ENCODE measurements at places on chromosomes 4 and X. TPM values are rescaled to one million over a fixed set of nuclear protein-coding genes. Genes with fewer than 3 reads are reported as not detected.

DNA sequence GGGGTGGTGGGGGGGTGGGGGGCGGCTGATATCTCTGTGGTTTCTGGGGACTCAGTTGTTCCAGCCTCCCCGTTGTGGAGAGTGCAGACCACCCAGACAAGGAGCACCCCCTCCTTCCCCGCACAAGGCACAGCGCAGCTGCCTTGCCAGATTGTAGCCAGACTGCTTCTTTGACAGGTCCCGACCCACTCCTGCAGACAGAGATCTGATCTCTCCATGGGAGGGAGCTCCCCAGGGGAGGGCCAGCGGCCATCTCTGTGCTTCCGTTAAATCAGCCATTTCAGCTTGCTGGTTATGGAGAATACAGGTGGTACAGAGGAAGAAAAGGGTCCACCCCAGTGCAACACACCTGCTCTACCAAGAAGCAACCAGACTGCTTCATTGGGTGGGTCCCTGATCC is 80.8 kb downstream of the FGF16 start:
- no peak for DNase-seq

DNA sequence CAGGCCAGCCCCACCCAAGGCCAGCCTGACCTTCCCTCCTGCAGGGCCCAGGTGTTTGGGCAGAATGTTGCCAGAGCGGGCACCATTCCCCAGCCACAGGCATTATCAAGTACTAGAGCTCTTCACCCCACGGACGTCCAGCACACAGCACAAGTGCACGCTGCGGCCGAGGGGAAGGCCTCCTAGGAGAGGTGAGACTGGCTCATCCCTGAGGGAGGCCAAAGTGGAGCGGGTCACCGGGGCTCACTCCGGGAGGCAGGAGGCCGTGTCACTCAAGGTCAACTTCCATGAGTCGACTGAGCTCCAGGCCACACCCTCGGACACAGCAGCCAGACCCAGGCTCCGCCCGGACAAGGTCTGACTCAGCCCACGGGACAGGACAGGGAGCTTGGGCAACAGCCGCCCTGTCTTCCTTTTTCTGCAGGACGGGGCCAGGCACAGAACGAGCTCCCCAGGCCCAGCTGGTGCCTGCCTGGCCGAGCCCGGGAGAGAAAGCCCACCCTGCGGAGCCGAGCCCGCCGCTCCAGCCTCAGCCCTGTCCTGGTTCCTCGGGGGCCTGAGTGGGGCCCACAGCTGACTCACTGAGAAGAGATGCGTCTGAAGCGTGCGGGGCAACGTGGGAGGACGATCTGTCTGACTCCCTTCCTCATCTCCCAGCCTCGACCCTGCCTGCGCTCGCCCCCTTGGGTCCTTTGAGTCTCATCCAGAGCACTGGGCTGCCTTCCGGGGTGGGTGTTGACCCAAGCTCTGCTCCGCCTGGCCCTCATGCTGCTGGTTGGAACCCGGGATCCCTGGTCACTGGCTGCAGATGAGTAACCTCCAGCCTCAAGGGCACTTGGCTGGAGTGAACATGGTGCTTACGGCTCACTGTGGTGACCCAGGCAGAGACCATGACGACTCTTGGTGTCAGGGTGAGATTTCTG is 1.6 kb downstream of the SLC49A3 start:
- DNase-seq, result peak; percentile 45

- no peak for DNase-seq
These were observed 23.6 kb upstream of the HGFAC start for GRCh38 chr4:3418029-3418762.

DNA sequence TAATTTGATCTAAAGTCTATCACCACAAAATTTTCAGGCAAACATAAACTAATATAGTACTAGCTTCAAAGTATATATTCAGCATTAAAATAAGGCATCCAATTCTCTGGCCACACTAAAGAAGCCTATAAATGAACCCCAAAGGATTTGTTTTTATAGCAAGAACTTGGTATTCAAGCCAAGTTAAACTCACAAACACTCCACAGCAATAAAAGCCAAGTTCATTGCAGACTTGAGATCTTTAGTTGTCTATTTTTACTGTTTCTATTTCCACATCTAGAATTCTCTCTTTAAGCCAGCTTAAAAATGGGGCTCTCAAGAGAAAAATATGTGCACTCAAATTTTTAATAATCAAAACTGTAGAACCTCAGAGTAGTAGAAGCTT is 51.1 kb downstream of the WDFY3 start:
- DNase-seq, result no peak

GRCh38 chrX:69900491-69900890 is 149.2 kb downstream of the AWAT2 start:
- no peak for DNase-seq

GRCh38 chr4:154485127-154485773 is 6.3 kb downstream of the DCHS2 start:
- no peak for DNase-seq

GRCh38 chr4:182400790-182401189 is 157.6 kb downstream of the TENM3 start:
- no peak for DNase-seq

DNA sequence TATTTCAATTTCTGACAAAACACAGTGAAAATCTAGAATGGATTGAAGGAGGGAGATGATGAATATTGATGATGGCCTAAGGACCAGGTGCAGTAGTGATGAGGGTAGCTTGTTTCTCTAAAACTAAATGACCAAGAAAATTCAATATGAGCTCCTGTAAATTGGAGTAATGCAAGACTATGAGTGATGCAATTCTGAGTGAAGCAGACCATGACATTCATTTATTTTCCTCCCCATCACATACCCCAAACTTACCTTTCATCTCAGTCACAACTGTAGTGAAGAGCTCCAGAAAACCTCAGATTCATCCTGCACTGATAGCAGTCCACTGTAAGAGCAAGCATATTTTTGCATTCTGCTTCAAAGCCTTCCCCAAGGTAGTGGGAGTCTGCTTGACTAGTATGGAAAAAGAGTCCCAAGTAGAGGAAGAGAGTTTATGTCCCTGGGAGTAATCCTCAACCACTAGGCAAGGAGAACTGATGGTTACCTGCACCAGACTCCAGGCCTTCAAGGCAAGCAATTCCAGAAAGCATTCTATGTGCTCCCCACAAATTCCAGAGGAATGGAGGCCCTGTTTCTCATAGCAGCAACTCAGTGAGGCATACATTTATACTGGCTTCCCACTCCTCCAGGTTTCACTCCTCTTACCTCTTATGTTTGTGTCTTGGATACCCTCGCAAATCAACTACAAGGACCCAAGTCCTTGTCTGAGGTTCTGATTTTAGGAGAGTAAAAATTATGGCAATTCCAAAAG is 47.2 kb downstream of the CXCL1 start:
- DNase-seq, result no peak

- no peak for DNase-seq
These were observed 155.3 kb upstream of the TEX13A start for GRCh38 chrX:105375816-105376215.

- no peak for DNase-seq
These were observed 292.1 kb downstream of the PRDM5 start for GRCh38 chr4:120630427-120630826.

Gene DACH2
- total RNA-seq, result not detected

Gene HSFX2
- total RNA-seq, result 0.21 TPM

Gene DGKK
- not detected for total RNA-seq

Gene MAP7D3
- 12.3 TPM for total RNA-seq

Gene RBM46
- total RNA-seq, result not detected

Gene PDE6B
- 3.9 TPM for total RNA-seq
